Dermis microvascular lymphatic vessel endothelial cell (primary cell): ENCODE measurements at places on chromosomes 11 and 22. TPM values are rescaled to one million over a fixed set of nuclear protein-coding genes. Genes with fewer than 3 reads are reported as not detected.

The MUC2 gene
- not detected in 2 replicates for total RNA-seq

The PGA5 gene
- total RNA-seq: not detected in 2 replicates

The NCF4 gene
- total RNA-seq: 0.13 TPM in 1 of 2 replicates, not detected in the other

The LAYN gene
- 89.7 and 116 TPM in 2 replicates for total RNA-seq

The SCGB1D2 gene
- total RNA-seq: not detected in 2 replicates

The SMTNL1 gene
- not detected in 2 replicates for total RNA-seq

The DKK3 gene
- 428 and 581 TPM in 2 replicates for total RNA-seq

The CBLIF gene
- total RNA-seq: not detected in 2 replicates

The IGLL5 gene
- not detected in 2 replicates for total RNA-seq

The WNT7B gene
- total RNA-seq: not detected in 2 replicates

The DNAJB7 gene
- not detected in 2 replicates for total RNA-seq

The MRGPRE gene
- total RNA-seq: under 0.01 TPM in 1 of 2 replicates, not detected in the other

The PKNOX2 gene
- not detected in 2 replicates for total RNA-seq

The WT1 gene
- not detected in 2 replicates for total RNA-seq

The APOBEC3B gene
- total RNA-seq: 0.76 and 1.3 TPM in 2 replicates

The TRPC6 gene
- total RNA-seq: 13.1 and 27.6 TPM in 2 replicates

The SLC22A6 gene
- not detected in 2 replicates for total RNA-seq

- no peak for DNase-seq
Observed at GRCh38 chr11:8087185-8087584, 6.2 kb downstream of the TUB start.

- no peak for DNase-seq
Observed at GRCh38 chr11:87193756-87194470, 156.2 kb downstream of the TMEM135 start.

- DNase-seq: peak; percentile 50
Observed at GRCh38 chr11:67022341-67022933, 497 bp upstream of the SYT12 start.

- no peak for DNase-seq
Observed at GRCh38 chr11:105332171-105332570, 192.6 kb upstream of the CARD18 start.

GRCh38 chr11:10032935-10033334 lies 261.1 kb downstream of the SBF2 start:
- no peak for DNase-seq

- DNase-seq: no peak
Observed at GRCh38 chr11:13963169-13963948, 836 bp downstream of the SPON1 start.

DNA sequence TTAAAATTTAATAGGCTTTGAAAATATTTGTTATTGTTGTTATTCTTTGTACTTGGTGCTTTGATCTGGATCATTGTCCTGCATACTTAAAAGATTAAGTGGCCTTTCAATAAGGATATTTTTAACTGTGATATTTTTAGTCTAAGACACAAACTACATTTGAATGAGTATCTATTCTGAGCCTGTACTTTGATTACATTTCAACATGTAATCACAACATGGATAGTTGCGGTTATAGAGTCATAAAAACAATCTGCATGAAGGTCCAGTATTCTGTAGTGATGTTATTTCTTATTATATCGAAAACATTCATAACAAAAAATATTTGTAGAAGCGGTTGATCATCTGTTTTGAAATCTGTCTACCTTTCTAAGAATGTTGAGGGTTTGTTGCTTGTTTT lies 58.6 kb downstream of the HIPK3 start:
- DNase-seq: no peak

- DNase-seq: no peak
Observed at GRCh38 chr11:70024036-70024772, 53.9 kb upstream of the ANO1 start.

GRCh38 chr22:42895087-42895486 lies 38.0 kb upstream of the ARFGAP3 start:
- DNase-seq: peak; percentile 16

- no peak for DNase-seq
Observed at GRCh38 chr22:47009304-47010101, 247.1 kb downstream of the TBC1D22A start.

GRCh38 chr11:293852-294661 lies 5.1 kb downstream of the PGGHG start:
- no peak for DNase-seq

GRCh38 chr11:124814739-124815138 lies 14.5 kb upstream of the MSANTD2 start:
- DNase-seq: no peak

- no peak for DNase-seq
Observed at GRCh38 chr11:14506532-14506931, 6.9 kb upstream of the COPB1 start.

DNA sequence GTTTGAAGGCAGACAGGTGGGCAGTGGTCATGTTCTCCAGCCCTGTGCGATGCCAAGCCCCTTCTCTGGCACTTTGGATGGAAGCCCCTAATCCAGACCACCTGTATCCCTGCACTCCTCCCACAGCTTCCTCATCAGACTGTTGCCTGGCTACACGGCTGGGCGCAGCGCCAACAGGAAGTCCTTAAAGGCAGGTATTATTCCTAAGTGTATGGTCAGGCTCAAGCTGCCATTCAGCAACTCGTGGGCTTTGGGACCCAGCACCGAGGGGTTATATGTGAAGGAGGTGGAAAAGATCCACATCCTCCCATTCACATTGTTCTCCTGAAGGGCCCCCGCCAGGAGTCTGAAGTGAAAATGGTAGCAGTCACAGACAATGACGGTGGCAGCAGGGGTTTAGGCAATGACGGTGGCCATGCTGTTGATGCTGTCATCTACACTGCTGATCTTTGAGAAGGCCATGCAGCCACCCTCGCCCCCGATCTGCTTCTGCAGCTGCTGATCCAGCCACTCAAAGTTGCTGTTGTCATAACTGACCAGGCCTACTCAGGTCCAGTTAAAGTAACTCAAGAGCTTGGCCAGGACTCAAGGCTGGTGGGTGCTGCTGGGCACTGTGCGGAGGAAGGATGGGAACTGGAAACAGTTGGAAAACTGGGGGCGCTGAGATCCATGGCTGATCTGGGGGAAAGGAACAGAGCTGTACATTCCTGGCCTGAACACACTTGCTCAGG lies 27.7 kb downstream of the OR6Q1 start:
- no peak for DNase-seq

DNA sequence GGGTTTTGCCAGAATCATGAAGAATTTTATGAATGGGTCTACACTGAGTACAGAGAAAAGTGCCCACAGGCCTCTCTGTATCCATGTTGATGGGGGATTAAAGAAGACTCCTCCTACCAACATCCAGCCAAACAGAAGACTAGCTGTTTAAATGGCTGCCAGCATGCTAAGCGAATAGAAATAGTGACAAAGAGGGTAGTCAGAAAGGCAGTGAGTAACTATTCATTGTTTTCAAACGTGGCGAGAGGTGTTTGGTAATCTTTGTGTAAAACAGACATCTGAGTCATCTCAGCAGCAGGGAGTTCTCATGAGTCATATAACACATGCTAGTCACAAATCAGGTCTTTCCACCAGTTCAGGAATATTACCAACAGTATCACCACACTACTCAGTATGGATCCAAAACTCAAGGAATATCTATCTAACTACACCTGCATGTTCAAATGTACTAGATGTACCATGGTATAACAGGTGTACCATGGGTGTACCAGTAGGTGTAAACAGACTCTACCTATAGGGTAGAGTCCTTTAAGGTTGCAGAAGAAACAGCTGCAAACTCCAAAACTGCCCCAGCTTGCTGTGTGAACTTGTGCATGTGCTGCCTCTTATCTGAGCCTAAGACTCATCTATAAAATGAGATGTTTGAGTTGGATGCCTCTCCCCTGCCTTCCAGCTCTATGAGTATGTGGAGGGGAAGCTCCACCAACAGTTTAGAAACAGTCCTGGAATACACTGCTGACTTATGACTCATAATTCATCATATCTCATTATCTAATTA lies 82.0 kb downstream of the SLC1A2 start:
- no peak for DNase-seq

- no peak for DNase-seq
Observed at GRCh38 chr11:67291481-67292381, 2.6 kb downstream of the ANKRD13D start.

DNA sequence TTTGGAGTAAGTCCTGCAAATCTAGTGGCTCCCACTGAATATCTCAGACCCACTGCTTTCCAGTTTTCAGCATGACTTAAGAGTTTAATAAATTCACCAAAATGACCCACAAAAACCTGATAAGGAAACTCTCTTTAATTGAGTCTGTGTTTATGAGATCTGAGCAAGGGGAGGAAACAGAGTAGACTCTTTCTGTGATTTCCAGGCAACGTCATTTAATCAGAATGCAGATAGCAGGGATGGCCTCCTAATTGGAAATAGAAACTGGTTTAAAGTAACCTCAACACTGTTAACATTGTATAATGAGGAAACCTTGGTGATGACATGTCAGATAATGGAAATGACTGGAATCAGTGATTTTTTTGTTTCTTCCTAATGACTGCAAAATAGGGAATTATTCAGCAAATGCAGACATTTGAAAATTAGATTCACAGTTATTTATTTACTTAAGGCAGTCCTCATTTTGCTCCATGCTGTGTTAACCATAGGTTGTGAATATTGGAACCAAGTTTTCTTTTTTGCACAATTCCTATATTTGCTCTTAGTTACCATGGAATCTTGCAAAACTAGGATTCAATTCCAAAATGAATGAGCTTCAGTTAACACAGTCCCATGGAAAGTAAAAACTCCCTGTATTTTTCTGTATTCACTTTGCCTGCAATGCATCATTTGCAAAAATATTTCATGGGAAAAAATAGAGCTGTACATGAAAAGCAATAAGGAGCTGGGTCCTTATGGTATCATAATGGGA lies 1324.5 kb downstream of the LRRC4C start:
- no peak for DNase-seq

- no peak for DNase-seq
Observed at GRCh38 chr22:19713650-19714311, 522 bp upstream of the SEPTIN5 start.

DNA sequence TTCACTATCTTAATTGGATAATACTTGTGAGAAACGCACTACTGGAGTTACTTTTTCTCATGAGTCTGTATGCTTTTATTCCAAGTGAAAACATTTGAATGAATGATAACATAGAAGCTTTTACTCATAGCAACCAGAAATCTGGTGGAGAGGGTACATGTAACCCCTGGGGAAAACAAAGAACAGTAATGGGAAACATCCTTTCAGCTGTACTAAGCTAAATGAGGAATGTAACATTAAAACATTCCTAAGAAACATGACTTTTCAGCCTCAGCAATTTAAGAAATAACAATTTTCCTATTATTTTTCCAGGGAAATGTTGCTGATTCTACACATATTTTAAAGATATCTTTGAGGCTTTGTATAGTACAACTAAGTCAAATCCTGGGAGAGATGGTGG lies 97.2 kb upstream of the CEP126 start:
- DNase-seq: no peak

GRCh38 chr11:36266767-36267166 lies 22.5 kb downstream of the COMMD9 start:
- no peak for DNase-seq

DNA sequence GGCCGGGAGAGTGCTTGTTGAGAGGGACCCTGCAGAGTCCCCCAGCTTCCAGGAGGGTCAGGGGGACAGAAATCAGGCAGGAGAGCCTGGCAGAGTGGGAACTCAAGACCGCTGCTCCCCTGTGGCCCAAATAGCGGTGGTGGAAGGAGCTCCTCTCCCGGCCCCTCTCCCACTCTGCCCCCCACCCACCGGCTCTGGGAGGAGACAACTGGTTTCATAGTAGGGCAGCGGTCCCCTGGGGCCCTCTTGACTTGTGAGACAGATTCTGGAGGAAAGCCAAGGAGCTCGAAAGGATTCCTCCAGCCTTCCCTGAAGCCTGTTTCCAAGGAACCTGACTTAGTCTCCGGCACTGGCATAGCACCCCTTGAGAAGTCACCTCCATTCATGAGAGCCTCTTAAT lies 10.1 kb downstream of the PKNOX2 start:
- DNase-seq: no peak

- DNase-seq: no peak
Observed at GRCh38 chr11:116465056-116465455, 307.7 kb downstream of the BUD13 start.

GRCh38 chr11:104798789-104799188 lies 99.5 kb downstream of the CASP12 start:
- DNase-seq: no peak

DNA sequence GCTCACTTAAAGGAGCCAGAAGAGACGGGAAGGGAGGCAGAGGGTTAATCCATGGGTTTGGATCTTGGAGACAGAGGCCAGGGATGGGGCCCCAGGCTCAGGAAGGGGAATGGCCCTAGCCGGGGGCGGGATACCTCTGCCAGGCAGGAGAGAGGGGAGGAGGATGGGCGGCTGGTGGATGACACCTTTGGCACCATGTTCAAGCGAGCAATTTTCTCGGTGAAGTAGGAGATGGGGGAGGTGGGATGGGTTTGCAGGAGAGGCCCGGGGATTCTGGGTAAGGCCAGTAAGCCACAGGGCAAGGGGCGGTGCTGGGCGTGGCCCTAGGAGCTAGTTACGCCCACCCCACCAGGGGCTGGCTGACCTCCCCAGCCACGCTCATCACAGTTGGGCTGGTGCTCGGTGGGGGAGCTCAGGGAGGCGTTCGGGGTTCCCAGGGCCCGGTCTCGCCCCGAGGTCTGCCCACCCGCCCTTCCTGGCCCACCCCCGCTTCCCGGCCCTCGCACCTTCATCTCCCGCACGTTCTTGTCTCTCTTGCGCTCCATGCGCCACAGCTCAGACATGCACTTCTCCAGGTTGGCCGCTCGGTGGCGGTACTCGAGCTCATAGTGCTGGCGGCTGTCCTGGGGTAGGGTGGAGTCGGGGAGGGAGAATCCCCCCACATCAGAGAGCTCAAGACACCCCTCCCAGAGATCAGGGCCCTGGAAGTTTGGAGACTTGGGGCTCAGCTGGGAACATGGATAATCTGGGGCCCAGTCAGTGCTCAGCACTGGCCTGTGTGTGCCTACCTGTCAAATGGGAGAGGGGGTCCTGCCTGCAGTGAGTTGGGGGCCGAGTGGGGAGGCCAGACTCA lies 12.7 kb downstream of the BAIAP2L2 start:
- no peak for DNase-seq

GRCh38 chr11:115780646-115781362 lies 276.6 kb upstream of the CADM1 start:
- no peak for DNase-seq

GRCh38 chr11:47552056-47552565 lies 821 bp downstream of the CELF1 start:
- DNase-seq: peak; percentile 36

DNA sequence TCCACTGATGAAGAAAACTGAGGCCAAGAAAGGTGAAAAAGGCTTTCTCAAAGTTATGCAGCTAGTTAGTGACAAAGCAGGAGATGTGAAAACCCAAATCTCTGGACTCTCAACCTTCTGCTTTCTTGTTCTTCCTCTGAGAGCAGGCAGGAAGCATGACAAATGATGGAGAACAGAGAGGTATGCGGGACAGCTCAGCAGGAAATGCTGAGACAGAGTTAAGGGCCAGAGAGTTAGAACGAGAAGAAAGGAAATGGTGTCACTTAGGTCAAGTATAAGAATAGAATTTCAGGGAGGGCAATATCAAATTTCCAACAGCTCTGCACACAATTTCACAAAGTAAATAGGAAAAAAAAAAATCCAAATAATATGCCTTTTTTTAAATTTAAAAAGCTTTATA lies 67.6 kb upstream of the ARHGAP42 start:
- DNase-seq: peak; percentile 76

- no peak for DNase-seq
Observed at GRCh38 chr22:39712751-39713525, 142.4 kb downstream of the CACNA1I start.
